ENCODE measurements at places on chromosomes 12 and 14.

DNA sequence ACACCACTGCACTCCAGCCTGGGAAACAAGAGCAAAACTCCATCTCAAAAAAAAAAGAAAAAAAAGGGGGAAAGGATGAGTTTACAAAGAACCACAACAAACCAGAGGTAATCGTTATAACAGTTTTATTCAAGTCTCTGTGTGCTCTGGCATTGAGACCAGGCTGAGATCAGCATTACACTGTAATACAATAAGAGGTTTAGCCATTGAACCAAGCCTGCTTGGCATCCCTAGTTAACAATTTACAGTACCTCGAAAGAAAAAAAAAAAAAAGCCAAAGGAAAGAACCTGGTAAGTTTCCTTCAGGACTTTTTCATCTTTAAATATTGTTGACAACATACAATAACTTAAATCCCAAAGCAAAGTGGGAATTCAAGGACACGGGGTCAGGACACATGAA lies 80.7 kb downstream of the TTC9 start:
- DNase-seq, result no peak

DNA sequence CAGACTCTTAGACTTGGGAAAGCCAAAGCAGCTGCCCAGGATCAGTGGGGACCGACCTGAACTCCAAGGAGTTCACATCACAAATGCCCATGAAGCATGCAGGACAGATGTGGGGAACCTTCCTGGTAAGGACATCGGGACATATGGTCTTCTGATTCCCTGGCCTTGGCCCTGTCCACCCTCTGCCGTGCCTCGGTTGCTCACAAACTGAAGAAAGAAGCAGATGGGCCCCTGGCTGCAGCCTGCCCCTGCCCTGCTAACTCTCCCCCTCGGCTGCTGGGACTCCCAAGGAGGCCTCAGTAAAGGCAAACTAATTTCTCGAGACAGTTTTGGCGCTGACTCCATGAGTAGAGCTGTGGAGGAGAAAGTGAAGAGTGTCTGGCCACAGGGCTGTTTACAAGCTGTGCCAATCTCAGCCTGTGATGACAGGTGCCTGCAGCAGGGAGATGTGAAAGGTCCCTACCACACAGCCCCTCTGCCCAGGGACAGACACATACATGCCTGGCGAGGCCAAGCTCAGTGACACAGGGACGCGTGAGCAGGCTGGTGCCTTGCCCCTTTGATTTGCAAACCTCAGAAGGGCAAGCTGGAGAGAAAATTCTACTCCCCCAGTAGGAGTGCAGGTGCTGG lies 48.6 kb downstream of the ISCA2 start:
- DNase-seq, result no peak

DNA sequence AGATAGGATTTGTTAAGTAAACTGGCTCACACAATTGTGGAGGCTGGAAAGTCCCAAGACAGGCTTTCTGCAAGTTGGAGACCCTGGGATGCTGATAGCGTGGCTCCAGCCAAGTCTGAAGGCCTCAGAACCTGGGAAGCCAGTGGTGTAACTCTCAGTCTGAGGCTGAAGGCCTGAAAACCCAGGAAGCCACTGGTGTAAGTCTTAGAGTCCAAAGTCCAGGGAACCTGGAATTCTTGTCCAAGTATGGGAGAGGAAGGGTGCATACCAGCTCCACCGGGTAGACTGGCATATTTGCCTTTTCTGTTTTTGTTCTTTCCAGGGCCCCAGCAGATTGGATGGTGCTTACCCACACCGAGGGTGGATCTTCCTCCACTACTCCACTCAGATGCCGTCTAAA lies 18.1 kb downstream of the GMFB start:
- DNase-seq, result no peak

GRCh38 chr14:69982220-69982839 lies 103.1 kb downstream of the SMOC1 start:
- no peak for DNase-seq

GRCh38 chr12:45235087-45236025 lies 19.5 kb downstream of the ANO6 start:
- DNase-seq, result no peak

- no peak for DNase-seq
Observed at GRCh38 chr14:77950371-77951063, 150.6 kb downstream of the ADCK1 start.

- DNase-seq, result no peak
Observed at GRCh38 chr12:83691730-83692129, 1005.0 kb downstream of the TMTC2 start.

GRCh38 chr14:96088074-96088473 lies 48.9 kb downstream of the C14orf132 start:
- no peak for DNase-seq
